ENCODE measurements at places on chromosomes 11 and 22.

DNA sequence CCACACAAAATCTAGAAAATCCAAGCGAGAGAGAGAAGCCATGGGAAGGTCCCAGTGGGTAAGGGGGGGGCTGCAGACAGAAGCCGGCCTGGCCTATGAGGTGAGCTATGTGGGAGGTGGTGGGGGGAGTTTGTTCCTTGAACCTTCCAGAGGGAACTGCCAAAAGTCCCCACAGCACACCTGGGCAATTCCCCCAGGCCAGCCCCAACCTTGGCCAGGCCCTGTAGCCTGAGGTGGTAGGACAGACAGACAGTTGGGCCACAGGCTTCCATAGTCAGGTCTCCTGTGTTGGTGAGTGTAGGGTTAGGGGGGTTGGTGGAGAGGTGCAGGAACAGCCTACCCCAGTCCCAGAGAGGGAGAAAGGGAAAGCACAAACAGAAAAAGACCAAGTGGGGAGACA is 39.0 kb downstream of the LMO1 start:
- no peak for DNase-seq

- DNase-seq, result no peak
Observed at GRCh38 chr22:21444701-21445436, 22.3 kb upstream of the TMEM191C start.

GRCh38 chr11:130913268-130913667 is 3.0 kb downstream of the SNX19 start:
- DNase-seq, result no peak

- DNase-seq, result no peak
Observed at GRCh38 chr22:48433647-48434046, 1394.0 kb downstream of the BRD1 start.

DNA sequence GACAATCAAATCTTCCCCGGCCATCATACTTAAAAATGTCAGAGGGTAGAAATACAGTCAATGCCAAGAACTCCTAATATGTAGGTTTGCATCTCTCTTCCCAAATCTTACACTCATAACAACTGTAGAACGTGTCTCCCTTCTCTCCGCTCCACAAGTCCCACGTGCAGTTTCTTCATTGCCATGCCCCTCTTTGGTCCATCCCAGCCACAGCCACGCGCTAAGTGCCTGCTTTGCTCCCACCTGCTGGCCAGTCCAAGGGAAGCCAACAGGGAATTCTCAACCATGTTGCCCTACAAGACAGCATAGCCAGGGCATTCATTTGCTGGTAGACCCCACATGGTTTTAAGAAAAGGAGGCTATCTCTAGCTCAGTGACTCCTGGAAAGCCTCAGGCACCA is 420.6 kb upstream of the ISX start:
- DNase-seq, result no peak

DNA sequence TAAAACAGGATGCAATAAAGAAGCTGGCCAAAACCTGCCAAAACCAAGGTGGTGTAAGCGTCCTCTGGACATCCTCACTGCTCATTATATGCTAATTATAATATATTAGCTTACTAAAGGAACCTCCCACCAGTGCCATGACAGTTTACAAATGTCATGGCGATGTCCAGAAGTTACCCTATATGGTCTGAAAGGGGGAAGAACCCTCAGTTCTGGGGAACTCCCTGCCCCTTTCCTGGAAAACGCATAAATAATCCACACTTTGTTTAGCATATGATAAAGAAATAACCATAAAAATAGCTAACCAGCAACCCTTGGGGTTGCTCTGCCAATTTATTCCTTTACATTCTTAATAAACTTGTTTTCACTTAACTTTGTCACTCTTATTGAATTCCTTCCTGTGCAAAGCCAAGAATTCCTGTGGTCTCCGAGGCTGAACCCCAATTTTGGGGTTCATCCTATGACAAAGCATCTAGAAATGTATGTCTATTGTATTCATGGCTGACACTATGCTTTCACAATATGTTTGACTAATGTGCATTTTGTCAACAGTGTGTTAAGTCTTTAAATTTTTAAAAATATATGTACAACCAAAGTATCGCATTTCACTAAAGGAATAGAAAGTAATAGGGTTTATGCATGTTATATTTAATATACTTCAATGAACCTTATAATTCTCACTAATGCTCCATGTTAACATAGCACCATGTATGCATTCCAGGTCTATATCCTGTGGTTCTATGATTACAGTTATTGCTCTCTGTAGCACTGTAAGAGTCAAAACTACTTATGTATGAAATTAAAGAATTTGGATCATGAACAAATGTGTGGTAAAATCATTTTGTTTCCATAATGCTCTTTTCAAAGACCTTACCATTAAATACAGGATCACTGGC is 25.1 kb downstream of the LGR4 start:
- DNase-seq, result no peak

DNA sequence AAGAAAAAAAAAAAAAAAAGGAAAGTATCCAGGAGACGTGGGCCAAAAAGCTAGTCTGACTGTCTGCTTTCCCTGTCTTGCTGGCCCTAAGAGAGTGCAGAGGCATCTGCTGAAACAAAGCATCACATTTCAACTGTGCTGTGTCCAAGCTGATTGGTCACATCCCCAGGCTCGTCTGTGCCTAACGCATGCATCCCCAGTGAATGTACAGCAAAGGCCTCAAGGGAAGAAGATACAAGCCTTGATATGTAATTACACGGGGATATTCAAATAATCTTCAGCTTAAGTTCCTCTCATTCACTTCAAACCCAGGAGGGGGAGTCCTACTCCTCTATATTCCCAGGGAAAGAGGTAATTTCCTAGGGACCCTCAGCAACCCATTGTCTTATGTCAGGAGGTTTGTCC is 5.4 kb upstream of the SORL1 start:
- DNase-seq, result no peak

DNA sequence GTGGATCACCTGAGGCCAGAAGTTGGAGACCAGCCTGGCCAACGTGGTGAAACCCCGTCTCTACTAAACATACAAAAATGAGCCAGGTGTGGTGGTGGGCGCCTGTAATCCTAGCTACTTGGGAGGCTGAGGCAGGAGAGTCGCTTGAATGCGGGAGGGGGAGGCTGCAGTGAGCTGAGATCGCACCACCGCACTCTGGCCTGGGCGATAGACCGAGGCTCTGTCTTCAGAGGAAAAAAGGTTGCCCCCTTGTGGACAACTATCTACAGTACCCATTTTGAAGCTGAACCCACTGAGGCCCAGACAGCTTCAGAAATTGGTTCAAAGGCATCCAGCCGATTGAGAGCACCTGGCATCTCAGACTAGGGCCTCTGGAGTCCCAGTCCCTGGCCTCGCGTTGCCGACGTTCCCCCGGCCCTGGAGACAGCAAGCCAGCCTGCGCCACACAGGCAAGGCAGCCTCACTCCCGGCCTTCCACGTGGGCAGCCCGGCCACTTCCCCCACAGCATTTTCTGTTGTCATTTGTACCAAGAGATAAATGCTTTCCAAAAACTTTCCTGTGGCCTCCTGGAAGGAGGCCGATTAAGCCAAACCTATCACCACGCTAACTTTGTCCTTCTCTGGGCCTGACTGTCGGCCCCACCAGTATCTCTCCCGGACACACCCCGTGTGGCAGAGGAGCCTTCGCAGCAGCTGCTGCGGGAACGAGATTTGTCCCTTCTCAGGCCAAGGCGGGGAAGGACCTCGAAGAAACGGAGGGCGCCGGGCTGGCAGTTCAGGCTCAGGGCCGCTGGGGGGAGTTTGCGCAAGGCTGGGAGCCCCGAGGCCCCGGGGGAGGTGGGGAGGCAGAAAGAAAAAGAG is 82.8 kb downstream of the FLI1 start:
- DNase-seq, result no peak

GRCh38 chr11:1727096-1727690 is 23.2 kb downstream of the IFITM10 start:
- no peak for DNase-seq

- DNase-seq, result no peak
Observed at GRCh38 chr11:12640926-12641849, 33.0 kb upstream of the TEAD1 start.

GRCh38 chr11:17579451-17579850 is 32.4 kb downstream of the OTOG start:
- DNase-seq, result no peak

DNA sequence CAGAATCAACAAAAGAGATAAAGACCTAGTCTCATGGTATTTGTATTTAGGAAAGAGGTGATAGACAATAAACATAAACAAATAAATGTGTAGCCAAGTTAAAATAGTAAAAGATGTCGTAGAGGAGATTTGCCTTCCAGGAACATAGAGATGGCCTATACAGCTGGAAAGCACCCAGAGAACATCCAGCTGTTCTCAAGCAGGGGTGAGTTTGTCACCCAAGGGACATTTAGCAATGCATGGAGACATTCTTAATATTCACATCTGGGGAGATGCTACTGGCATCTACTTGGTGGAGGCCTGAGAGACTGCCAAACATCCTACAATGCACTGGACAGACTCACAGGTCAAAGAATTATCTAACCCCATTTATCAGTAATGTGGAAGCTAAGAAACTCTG is 88.3 kb downstream of the C11orf87 start:
- DNase-seq, result no peak

DNA sequence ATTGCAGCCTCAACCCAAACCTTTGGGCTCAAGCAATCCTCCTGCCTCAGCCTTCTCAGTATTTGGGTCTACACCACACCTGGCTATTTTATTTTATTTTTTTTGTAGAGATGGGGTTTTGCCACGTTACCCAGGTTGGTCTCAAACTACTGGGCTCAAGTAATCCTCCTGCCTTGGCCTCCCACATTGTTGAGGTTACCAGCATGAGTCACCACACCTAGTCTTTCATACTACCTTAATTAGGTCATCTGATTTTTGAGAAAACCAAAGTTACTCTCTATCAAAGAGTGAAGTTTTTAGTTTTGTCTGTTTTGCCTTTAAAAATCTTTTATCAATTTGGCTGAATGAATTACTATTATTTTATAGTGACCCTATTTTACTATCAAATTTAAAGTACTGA is 335.6 kb upstream of the LRRC4C start:
- no peak for DNase-seq

DNA sequence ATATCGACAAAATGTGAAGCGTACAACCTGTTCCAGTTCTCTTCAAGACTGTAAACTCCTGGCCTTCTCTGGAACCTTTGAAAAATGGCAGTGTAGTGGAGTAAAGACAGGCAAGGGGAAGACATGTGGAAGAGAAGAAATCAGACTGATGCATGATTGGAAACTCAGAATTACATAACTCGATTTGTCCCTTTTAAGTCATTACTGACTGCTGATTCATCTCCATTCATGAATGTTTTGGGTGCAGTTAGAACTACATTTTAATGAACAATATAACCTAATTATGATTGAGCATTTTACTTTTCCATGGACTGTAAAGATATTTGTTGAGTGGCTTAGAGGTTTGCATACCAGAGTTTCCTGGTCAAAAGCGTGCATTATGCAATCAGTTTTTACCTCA is 32.9 kb downstream of the FAT3 start:
- DNase-seq, result no peak

- DNase-seq, result no peak
Observed at GRCh38 chr22:46893281-46894020, 131.0 kb downstream of the TBC1D22A start.

GRCh38 chr22:17199003-17199731 is 20.1 kb downstream of the ADA2 start:
- DNase-seq, result no peak

GRCh38 chr11:92236856-92237255 is 12.2 kb downstream of the FAT3 start:
- no peak for DNase-seq

DNA sequence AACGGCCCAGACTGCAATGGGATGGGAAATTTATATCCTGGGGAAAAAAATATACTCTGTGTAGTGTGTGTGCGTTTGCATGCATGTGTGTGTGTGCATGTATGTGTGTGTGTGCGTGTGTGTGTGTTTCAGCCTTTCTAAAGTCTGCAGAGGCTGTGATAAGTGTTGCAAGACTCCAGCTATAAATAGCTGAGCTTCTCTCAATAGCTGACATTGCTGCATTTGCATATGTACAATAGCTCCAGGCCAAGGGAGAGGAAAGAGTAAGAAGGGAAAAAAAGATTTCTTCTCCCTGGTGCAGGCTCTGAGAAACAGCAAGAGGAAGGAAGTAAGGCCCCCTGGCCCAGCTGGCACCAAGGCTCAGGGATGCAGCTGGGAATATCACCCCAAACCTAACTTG is 483.0 kb downstream of the MN1 start:
- no peak for DNase-seq

DNA sequence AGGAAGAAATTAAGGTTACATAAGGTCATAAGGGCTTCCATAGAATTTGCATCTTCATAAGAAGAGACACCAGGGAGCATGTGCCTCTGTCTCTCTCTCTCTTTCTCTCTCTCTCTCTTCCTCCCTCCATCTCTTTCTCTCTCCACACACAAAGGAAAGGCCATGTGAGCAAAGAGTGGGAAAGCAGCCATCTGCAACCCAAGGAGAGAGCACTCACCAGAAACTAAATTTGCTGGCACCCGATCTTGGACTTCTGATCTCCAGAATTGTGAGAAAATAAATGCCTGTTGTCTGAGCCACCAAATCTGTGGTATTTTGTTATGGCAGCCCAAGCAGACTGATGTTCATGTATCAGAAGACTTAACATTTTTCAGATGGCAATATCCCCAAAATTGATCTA is 6.4 kb upstream of the KRTAP5-10 start:
- DNase-seq, result no peak

GRCh38 chr22:44276041-44276440 is 36.7 kb downstream of the SHISAL1 start:
- DNase-seq, result no peak

GRCh38 chr11:59967677-59968394 is 4.0 kb downstream of the OOSP4A start:
- no peak for DNase-seq

- peak; percentile 72 for DNase-seq
Observed at GRCh38 chr22:36977947-36978660, 41.1 kb downstream of the TST start.

- DNase-seq, result no peak
Observed at GRCh38 chr22:49014227-49015201, 813.2 kb downstream of the BRD1 start.

- no peak for DNase-seq
Observed at GRCh38 chr11:110077831-110078325, 15.3 kb upstream of the ZC3H12C start.

- peak; percentile 37 for DNase-seq
Observed at GRCh38 chr11:111540114-111540936, at the start of gene LAYN. Gene LAYN (plus strand): TSS chr11:111540720. CDS start chr11:111540844, 124 bp downstream.

GRCh38 chr11:112902361-112903011 is 58.7 kb upstream of the NCAM1 start:
- no peak for DNase-seq

- DNase-seq, result no peak
Observed at GRCh38 chr11:58580311-58580710, 1.4 kb downstream of the ZFP91 start.

GRCh38 chr11:131288521-131289091 is 81.8 kb upstream of the NTM start:
- no peak for DNase-seq

- DNase-seq, result peak; percentile 36
Observed at GRCh38 chr11:62324731-62325556, 12.3 kb upstream of the ASRGL1 start.

GRCh38 chr11:116715383-116715782 is 57.4 kb downstream of the BUD13 start:
- no peak for DNase-seq

- no peak for DNase-seq
Observed at GRCh38 chr11:76512851-76513653, 68.2 kb downstream of the EMSY start.

GRCh38 chr11:44282620-44283019 is 27.3 kb downstream of the ALX4 start:
- DNase-seq, result no peak

Data from stimulated activated CD8-positive, alpha-beta memory T cell treated with anti-CD3 and anti-CD28 coated beads, Interleukin-7, amount 100 ng/mL, for 48 hours (primary cell).